ENCODE measurements at places on chromosomes 5 and 9.

DNA sequence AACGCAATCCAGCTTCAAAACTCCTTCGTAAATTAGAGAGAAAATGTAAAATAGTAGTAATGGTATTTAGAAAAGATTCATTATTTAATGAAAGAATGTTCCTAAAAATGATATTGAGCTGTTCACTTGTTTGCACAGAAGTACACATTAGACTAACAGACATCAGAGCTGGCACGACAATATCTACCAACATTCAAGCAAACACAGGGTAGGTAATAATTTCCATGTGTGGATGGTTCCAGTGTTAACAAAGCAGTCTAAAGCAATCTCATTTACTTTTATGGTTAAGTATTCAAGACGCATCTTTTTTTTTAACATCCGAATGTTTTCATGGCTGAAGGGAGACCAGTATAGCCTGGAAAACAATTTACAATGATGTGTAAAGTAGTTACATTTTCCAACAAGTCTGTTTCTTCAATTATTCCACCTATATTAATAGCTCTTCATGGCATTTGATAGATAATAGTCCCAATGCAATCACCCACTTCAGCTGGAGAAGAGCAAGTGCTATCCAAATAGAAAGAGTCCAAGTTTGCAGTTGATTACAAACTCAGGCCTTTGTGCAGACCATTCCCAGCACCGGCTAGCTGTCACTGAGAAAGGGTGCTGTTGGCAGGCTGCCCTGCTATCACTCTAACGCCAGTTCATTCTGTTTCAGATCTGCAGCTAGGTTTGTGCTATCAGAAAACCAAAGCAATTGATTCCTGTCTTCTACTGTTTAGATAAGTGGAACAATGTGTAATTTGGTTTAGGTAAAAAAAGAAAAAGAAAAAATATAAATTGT is 458.8 kb downstream of the DTWD2 start:
- DNase-seq, result no peak

DNA sequence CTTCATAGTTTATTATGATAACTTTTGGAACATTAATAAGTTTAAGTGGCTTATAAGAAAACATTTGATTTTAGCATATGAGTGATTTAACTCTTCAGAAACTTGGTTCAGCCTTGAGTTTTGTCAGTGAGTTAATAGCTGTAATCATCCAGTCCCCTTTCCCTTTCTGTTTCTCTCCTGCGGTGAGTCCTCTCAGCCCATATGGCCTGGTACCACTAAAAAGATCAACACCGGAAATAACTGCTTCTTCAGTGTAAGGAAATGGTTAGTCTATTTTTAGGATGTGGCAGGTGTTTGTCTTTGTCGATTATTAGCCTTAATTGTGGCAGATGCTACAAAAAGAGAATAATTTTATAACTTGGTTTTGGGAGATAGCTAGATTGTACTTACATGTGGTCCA is 120.2 kb upstream of the GRHPR start:
- no peak for DNase-seq

DNA sequence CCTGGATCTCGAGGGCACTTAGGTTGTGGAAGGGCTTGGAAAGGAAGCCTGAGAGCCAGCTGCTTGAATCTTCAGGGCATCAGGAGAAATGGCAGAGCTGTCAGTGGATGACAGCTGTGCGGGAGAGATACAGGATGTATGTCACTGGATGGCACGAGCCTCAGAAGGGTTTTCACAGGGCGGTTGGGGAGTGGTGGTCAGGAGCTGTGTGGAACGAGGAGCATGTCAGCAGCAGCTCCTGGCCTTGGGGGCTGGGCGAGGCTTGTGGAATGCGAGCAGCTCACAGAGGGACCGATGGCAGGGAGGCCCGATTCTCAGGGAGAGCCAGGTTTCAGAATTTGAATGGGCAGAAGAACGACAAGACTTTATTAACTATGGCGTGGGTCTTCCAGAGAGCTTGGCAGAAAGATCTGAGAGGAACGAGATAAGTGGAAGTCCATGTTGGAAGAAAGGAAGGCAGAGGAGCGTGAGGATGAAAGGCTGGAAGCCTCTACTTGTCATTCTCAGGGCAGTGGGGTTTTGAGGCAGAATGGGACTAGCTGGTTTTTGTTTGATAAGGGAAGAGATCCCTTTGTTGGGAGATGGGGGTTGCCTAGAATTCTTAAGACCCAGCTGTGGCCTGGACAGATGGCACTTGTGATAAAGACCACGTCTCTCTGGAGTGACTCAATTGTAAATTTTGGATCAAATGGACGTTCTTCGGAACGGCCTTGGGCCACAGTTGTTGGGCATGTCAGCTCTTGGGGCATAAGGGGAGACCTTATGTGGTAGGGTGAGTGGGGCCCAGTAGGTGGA is 60.3 kb downstream of the SNX30 start:
- no peak for DNase-seq

DNA sequence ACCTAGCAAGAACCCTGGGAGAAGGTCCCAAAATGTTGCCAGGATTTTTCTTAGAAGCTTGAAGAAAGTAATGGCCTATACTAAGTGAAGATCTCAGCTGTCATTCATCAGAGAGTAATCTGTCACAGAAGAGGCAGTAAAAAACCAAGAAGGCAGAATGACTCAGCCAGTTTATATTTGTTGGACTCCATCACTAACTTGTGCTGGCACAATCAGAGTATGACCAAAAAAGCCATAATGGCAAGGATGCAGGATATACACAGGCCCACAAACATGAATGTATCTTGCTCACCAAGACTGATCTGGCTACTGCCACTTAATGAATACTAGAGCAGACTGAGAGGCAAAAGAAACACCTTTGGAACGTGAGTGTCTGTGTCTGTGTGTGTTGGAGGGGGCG is 104.0 kb upstream of the POU5F2 start:
- DNase-seq, result no peak

DNA sequence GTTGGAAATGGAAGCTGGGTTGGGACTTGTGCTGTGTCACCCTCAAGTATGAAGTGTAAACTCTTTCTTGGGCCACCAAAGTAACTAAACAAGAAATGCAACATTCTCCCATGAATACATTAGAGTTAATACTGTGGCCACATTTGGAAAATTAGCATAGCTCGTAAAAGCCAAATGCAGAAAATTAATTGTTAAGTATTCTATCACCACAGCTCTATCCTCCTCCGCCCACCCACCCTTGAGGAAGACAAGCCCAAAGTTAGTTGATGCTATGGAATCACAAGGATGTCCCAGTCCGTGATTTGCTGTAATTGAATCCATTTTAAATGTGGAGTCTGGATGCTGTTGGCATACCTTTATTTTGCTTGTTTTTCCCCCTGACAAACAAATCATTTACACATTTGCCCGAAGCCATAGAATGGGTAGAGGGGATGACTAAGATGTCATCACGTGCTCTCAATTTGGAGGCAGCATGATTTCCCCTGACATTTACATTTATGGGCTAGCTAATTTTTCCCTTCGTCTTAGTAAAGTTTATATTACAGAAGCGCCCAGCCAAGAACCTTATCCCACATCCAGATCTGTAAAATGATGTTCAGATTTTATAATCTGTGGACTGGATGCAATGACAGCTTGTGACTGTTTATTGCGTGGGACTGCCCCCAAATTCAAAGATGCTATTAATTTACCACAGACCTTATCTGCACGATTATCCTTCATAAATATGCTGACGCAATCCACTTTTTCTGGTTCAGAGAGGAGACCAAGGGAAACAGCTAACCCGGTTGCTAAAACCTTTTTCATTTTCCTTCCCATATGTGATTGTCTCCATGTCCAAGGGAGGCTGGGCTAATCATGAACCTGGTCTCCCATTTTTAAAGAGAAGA is 3.7 kb downstream of the MSX2 start:
- DNase-seq, result no peak

DNA sequence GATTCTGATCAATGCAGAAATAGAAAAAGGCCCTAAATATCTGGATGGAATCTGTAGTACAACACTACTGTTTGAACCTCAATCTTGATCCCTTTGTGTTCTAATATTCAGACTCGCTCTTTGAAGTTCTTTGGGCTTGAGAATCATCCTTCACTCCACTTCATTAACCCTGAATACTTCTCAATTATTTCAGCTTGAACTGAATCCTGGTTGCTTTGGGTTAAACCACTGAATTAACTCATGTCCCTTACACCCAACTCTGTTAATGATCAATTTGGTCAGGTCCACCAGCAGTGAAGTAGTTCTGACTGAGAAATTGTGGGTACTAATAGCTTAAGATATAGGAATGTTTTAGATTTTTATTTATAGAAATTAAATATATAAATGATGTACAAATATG is 1707.2 kb upstream of the ACO1 start:
- DNase-seq, result no peak

GRCh38 chr5:107359033-107359915 is 311.5 kb downstream of the EFNA5 start:
- DNase-seq, result no peak

Data from SW 1271 (cell line).